ENCODE measurements at places on chromosomes 4 and X. TPM values are rescaled to one million over a fixed set of nuclear protein-coding genes. Genes with fewer than 3 reads are reported as not detected.

ARHGEF38 gene
- total RNA-seq, result not detected

CT45A3 gene
- total RNA-seq, result 0.20 TPM

INTS6L gene
- total RNA-seq, result 17.8 TPM

MAGEA1 gene
- not detected for total RNA-seq

SLITRK2 gene
- total RNA-seq, result 1.7 TPM

GLRA2 gene
- not detected for total RNA-seq

MAMLD1 gene
- total RNA-seq, result 33.1 TPM

ASB11 gene
- not detected for total RNA-seq

L1CAM gene
- 0.42 TPM for total RNA-seq

Measured in ovary (tissue), 10 donors.